ENCODE measurements at places on chromosomes 7 and 10.

GRCh38 chr7:132430861-132431822 lies 145.1 kb downstream of the PLXNA4 start:
- no peak for DNase-seq

DNA sequence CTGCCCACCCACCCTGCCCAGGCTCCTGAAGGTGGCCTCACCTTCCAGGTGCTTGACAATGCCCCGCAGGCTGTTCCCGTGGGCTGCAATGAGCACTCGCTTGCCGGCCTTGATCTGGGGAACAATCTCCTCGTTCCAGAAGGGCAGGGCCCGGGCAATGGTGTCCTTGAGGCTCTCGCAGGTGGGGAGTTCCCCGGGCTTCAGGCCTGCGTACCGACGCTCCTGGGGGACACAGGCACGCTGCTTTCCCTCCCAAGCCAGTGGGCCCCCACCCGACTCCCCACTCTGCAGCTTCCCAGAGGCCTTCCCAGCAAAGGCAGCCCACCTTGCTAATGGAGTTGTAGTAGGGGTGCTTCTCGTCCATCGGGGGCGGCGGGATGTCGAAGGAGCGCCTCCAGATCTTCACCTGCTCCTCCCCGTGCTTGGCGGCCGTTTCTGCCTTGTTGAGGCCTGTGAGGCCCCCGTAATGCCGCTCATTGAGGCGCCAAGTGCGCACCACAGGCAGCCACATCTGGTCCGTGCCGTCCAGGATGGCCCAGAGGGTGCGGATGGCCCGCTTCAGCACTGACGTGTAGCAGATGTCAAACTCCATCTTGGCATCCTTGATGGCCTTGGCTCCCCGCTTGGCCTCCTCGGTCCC lies 456 bp downstream of the PGAM2 start:
- DNase-seq = no peak

GRCh38 chr10:29104661-29105399 lies 184.0 kb upstream of the LYZL1 start:
- no peak for DNase-seq

DNA sequence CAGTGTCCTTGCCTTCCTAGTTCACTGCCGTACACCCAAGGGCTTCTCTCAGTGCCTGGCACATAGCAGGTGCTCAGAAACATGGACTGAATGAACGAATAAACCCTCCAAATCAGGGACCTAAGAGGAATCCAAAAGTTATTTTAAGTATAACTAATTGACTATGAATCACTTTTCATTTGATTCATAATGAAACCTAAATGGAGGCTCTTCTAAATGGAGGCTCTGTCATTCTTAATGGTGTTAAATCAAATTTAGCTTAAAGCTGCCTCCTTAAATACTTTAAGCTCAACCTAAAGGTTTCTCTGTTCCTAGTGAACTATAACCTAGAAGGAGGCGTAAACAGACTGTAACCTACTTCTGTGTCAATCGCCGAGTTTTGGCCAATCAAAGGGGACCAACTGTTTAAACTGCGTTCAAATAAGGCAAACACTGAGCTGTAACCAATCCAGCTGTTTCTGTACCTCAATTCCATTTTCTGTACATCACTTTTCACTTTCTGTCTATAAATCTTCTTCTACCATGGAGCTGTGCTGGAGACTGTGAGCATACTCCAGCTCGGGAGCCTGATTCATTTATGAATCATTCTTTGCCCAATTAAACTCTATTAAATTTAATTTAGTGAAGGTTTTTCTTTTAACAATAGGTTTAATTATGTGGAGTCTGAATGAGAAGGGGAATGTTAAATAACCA lies 11.0 kb downstream of the PYROXD2 start:
- no peak for DNase-seq

GRCh38 chr10:119368581-119368980 lies 161.2 kb downstream of the GRK5 start:
- DNase-seq = no peak

DNA sequence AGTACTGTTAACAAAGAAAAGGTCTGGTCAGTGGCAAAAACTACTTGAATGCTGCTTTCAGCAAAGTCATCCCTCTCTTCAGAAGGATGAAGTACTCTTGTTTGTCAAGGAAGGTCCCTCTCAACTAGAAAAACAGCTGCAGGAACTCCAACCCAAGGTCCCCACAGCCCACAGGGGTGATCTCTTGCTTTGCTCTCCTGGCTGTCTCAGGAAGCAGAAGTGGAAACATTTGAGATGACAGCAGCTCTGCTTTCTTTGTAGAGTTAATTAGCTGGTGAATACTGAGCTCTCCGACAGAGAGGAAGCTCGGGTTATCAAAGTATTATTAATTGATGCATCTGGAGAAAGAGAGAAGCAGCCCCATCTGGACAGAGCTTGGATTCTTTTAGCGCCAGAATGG lies 25.4 kb upstream of the LRGUK start:
- no peak for DNase-seq

GRCh38 chr10:29853913-29854312 lies 205.5 kb downstream of the JCAD start:
- no peak for DNase-seq

DNA sequence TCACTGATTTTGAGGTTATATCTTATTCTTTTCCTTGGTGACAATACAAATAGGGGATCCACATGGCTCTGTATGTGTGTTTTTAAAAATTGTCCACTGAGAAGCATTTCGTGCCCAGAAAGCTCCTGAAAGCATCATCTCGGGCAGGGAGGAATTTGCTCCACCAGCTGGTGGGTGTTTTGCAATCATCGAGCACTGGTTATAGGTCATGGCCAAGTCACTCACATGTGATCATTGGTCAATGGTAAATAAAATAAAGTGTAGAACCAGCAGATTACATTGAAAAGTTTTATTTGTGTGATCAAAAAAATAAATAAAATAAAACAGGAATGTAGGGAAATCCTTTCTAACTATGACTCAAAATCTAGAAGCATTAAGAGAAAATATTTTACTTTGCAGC lies 23.0 kb upstream of the SNX13 start:
- no peak for DNase-seq

DNA sequence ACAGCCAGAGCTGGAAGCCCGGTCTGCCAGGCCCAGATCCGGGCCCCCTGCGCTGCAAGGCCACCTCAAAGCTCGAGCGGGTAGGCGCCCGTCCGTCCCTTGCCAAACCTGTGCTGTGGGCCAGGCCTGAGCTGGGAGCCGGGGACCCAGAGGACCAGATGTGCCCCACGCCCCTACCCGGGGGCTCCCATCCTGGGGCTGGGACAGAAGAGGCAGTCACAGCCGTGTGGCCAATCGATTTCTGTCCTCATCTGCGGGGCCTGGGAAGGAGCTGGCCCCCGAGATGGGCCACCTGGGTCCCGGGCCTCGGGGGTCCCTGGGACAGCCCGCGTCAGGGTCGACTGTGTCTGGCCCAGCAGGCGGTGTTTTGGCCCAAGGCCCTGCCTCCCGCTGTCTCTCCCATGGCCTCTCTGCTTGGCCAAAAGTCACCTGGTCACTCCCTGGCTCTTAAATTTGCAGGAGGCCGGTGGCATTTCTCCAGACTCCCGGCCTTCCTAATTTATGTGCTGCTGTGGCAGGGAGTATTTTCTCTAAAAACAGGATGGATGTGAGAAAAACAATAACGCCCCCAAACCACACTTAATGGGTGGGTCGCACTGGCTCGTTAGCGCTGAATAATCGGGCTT lies 63.8 kb downstream of the UNCX start:
- no peak for DNase-seq

GRCh38 chr10:99620711-99621453 lies 643 bp upstream of the SLC25A28 start:
- DNase-seq = peak; percentile 52

DNA sequence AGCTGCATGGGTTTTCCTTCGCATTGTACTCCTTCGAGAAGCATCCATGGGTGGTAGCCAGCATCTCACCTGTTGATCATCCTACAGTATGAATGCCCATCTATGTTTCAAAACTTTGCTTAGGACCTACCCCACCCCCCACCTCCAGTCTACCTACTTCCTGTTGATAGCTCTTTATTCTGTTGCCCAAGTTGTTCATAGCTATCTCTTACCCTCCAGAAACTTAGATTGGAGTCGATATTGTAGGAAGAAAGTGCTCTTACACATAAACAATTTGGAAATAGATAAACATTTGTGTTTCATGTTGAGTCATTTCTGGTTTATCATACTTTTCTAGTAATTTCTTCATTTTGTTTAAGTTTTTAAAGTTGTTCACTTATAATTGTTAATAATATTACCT lies 90.1 kb downstream of the FAS start:
- no peak for DNase-seq

DNA sequence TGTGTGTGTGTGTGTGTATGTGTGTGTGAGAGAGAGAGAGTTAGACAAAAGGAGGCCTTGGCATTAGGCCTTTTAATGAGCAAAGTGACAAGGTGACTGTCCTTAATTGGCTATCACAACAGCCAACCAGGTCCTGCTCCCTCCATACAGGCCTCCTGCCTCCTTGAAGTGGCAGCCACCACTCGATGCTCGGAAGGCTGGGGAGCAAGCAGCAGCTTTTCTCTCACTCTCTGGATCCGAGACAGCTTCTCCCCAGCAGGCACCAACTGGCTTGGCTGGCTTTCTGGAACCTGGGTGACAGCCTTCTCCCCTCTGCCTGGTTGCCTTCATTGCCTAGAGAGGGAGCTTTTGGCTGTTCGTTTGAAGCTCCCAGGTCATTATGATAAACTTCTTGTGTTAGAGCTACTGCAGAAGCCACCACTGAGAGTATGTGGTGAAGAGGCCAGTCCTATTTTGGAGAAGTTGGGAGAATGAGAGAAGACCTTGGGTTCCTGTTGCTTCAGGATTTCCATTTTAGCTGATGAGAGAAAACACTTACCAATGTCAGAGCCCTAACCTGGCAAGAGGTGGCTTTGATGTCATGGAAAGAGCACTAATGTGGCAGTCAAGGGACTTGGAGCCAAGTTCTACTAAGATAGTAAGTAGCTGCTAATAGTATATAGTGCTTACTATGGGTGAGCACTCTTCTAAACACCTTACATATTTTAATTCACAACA lies 37.6 kb downstream of the RPS24 start:
- no peak for DNase-seq

- no peak for DNase-seq
Measured at GRCh38 chr7:157844611-157845010, 507.8 kb downstream of the DNAJB6 start.

DNA sequence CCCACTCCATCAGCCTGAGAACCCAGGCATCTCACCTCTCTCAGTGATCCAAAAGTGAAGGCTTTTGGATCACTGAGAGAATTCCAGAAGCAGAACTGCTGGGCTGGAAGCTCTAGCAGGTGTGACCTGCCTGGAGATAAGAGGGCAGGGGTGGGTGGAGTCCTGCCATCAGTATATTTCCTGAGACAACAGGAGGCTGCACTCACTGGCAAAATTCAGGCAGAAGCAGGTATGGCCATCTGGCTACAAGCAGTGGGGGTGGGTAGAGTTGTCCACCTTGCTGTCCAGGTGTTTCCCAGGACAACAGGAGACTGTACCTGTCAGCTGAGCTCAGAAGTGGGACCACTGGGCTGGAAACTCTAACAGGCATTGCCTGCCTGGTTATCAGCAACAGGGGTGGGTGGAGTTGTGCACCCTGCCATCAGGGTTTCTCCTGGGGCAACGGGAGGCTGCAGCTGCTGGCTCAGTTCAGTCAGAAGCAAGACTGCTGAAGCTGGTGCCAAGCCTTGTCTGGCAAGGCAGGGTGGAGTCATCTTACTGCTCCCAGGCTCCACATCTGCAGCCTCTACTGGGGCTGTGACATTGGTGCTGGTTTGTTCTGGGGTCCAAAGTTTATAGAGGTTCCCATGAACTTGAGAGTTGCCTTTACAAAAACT lies 47.2 kb upstream of the SFTPD start:
- no peak for DNase-seq

DNA sequence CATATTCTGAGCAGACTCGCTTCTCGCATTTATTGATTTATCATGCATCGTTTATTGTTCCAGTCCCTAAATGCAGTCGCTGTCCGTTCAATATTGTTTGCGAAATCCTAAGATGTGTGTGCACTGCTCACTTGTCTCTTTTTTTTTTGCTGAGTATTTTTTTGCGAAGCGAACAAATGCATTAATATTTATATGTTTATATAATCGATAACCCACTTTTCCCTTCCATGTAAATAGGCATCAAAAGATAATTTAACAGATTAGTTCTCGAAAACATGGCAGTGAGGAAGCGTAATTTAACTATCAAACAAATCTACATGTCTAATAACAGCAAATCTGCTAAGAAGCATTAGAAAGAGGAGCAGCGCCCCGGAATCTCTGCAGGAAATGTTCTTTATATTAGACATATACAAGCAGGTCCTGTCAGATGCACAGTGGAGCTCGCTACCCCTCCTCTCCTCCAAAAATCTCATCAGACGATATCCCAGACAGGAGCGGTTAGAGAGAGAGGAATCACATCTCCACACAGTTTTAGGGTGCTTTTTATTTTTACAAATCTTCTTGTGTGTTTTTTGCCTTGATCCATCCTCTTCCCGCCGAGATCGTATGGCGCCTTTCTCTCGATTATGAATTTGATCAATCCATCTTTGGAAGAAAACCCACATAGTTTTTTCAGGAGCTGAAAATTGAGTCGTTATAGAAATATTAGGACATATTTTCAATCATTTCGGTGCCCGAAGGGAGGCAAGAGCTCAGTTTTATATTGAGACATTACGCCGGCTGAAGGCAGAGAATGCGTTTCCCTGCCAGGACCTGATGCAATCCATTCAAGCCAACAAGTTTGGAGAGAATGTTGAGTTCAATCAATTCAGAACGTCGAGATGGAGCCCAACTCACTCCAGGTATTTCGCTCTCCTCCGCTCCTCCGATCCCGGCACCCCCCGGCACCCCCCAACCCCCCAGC lies at the start of gene ARID5B:
ARID5B (plus strand) TSS at position 871 of the 964 bp plus-strand sequence; CDS start at position 882, 11 bp downstream.
- no peak for DNase-seq

DNA sequence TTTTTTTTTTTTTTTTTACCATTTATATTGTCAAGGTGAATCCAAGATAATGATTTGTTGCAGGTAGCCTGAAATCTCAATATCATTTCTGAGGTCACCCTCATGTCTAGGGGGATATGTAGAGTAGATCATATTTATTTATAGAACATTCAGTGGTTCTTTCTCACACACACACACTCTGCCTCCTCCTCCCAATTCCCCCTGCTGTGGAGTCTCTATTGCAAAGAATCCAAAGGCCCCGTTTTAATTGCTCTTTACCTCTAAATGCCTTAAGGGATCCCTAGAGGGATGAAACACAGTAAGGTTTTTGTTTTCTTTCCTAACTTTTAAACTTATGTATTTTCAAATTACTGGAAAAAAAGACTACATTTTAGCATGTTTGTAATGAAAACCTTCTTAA lies 170.0 kb downstream of the PRKG1 start:
- no peak for DNase-seq

- no peak for DNase-seq
Measured at GRCh38 chr10:122373721-122374120, 787 bp upstream of the PLEKHA1 start.

DNA sequence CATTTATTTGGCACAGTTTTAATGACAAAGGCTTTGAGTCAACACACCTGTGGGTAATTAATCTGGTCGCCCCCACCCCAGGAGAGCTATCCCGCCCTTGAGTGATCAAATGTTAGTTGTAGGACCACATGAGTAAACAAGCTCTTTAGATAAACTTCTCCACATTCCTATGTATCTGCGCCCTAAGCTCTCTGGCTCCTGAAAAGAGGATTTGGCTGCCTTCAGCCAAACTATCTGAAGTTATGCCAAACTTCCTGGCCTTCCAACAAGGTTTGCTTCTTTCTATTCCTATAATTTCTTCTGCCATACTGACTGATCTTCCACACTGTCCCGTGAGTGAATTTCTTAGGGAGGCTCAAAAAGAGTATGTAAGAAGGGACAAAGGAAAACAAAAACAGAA lies 134.2 kb downstream of the RALA start:
- DNase-seq = no peak
